Thoracic aorta (tissue), 2 donors: ENCODE measurements at places on chromosomes 11 and 22.

DNA sequence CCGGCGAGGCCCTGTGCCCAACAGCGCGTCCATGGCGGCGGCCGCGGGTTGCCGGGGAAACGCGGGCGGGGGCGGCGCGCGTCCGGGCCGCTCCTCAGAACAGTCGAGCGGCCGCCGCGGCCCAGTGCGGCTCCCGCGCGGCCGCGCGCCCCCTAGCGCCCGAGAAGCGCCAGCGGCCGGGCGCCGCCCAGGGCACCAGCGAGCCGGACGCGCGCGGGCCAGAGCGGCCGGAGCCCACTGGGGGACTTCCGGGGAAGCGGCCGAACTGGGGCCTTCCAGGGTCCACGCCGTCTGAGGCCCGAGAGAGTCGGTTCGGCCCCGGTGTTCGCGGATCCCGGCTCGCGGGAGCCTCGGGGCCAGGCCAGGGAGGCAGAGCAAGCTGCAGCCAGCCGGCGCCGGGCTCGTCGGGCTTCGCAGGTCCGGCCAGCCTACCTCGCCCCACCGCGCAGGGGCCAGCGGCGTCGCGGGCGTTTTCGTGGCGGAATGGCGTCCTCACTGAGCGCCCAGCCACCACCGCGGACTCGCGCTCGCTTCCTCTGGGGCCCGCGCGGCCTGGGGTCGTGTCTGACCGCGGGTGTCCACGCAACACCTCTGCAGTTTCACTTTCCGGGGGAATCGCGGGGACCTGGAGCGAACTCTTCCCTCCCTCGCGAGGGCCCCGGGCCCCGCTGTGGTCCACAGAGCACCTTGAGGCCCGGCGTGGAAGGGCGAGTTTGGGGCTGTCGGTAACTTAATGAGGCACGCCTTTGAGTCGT, at the start of gene DENND6B:
DENND6B (minus strand) TSS at position 57 of the 755 bp plus-strand sequence; CDS start at position 33, 24 bp downstream.
- no peak for DNase-seq

- no peak for DNase-seq
Observed at GRCh38 chr11:68012843-68013610, 2.9 kb downstream of the ALDH3B1 start.

DNA sequence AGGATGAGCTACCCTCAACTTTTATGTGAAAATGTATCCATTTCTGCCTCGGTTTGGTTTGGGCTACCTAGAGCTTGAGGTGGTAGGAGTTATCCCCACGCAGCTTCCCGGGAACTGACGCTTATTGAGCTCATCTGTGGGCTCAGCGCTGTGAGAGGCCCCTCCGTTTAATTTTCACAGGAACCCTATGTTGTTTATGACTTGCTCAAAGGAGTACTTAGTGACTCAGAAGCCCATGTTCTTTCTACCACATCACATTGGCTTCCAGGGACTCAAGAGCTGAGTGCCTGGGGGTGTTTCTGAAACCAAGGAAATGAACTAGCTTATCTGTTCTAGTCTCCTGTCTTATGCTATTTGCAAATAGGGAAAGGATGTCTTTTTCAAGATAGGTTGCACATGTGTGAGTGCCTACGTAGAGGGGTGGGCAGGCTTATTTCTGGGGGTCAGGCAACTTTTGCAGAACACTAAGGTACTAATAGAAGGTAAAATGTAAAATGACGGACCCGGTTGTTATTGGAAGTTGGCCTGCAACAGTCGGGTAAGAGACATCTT, 40.5 kb downstream of the MICAL2 start:
- DNase-seq: no peak

- no peak for DNase-seq
Observed at GRCh38 chr22:43722444-43722843, 89.7 kb downstream of the EFCAB6 start.

DNA sequence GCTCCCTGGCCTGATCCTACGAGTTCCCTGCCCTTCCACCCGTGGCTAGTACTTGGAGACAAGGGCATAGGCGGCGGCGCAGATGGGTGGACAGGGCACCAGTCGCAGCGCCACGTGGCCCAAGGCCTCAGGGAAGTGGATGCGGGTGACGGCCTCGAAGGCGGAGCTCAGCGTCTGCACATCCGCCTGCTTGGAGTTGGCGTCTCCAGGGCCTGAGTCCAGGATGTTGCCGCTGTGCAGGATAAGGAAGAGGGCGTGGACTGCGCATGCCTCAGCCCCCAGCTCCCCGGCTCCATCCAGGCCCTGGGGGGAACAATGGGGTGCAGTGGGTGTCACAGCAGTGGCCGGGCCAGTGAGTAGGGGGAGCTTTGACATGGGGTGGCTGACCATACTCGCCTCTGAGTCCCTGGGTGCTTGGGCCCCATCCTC, 6.6 kb downstream of the PITPNM1 start:
- DNase-seq: no peak

DNA sequence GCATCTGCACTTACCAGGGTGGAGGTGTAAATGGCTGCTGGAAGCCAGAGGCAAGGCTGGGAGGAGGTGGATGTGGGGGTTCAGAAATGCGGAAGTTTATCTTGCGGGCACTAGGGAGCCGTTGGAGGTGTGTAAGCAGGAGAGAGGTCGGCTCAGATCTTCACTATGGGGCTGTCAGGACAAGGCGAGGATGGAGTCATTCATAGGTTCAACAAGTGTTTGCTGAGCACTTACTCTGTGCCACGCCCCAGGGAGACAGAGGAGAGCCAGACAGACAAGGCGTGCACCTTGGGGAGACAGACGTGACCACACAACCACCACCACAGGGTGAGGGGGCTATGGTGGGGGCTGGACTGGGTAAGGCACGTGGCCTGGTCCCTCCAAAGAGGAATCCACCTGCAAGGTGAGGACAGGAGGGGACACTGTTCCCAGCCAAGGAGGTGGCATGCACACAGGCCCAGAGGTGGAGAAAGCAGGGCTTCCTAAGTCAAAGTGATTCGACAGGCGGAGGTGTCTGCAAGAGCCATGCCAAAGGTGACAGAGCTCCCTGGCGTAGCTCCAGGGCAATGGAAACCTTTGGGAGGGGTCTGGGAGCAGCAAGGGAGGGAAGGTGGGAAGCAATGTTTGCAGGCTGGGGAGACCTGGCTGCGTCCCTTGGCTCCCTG, 30.8 kb upstream of the TCF20 start:
- no peak for DNase-seq

- no peak for DNase-seq
Observed at GRCh38 chr11:45930031-45930794, 7.8 kb downstream of the LARGE2 start.

DNA sequence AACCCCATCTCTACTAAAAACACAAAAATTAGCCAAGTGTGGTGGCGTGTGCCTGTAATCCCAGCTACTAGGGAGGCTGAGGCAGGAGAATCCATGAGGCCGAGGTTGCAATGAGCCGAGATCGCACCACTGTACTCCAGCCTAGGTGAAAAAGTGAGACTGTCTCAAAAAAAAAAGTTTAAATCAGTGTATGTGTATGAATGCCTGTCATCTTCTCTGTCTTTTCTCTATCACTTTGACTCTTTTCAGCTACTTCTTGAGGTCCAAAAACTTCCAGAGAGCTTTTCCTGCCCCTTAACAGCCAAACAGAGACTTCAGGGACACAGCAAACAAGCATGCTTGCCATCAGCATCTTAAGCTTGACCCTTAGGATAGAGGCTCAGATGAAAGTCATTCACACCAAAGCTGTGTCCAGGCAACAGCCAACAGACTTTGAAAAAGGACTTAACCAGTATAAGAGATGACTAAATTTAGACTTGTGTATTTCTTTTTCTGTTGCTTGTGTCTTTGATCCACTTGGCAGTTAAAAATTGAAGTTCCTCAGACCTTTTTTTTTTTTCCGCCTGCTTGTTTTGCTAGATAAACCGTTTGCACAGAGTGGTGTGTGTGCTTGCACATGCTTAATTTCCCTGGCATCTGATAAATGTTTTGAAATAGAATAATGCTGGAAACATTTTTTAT, 151.9 kb downstream of the DBX1 start:
- no peak for DNase-seq
